ENCODE measurements at places on chromosomes 11 and 22. TPM values are rescaled to one million over a fixed set of nuclear protein-coding genes. Genes with fewer than 3 reads are reported as not detected.

DNA sequence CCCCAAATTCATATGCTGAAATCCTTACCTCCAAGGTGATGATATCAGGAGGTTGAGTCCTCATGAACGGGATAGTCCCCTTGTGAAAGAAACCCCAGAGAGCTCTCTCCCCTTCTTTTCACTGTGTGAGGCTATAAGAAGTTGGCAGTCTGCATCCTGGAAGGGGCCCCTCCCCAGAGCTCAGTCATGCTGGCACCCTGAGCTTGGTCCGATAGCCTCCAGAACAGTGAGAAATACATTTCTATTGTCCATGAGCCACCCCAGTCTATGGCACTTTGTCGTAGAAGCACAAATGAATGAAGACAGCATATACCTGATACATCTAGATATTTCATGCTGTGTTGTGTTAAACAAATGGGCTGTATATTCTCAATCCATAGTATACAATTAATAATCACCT, 81.1 kb upstream of the CRTAM start:
- DNase-seq = no peak

- DNase-seq = no peak
These were observed 31.9 kb upstream of the IGLL5 start for GRCh38 chr22:22855617-22856308.

DNA sequence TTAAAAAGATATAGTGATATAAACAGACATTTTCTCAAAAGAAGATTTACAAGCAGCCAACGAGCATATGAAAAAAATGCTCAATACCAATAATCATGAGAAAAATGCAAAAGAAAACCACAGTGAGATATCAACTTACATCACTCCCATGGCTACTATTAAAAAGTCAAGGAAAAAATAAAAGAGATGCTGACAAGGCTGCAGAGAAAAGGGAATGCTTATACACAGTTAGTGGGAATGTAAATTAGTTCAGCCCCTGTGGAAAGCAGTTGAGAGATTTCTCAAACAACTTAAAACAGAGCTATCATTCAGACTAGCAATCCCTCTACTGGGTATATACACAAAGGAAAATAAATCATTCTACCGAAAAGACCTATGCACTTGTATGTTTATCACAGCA, 97.1 kb upstream of the CARD18 start:
- DNase-seq = peak; percentile 86

The MYRF gene
- 1.0 TPM for total RNA-seq

The YAP1 gene
- total RNA-seq = 41.1 TPM

Measured in H4 (cell line).